Left renal cortex interstitium (tissue), 4 donors: ENCODE measurements at places on chromosomes 16 and 17. TPM values are rescaled to one million over a fixed set of nuclear protein-coding genes. Genes with fewer than 3 reads are reported as not detected.

- DNase-seq = no peak
Observed at GRCh38 chr16:77674888-77675287, 47.4 kb upstream of the NUDT7 start.

GRCh38 chr16:72835086-72835485 lies 212.8 kb downstream of the ZFHX3 start:
- DNase-seq = no peak

The IKZF3 gene
- 0.33 TPM for polyA plus RNA-seq

GRCh38 chr16:74111456-74111982 lies 185.1 kb upstream of the PSMD7 start:
- DNase-seq = no peak

The FBXW10 gene
- polyA plus RNA-seq = 0.82 TPM

GRCh38 chr16:87207965-87208364 lies 109.2 kb downstream of the C16orf95 start:
- no peak for DNase-seq

GRCh38 chr16:11254913-11255736 lies 879 bp downstream of the SOCS1 start:
- no peak for DNase-seq

The SLC16A11 gene
- 0.62 TPM for polyA plus RNA-seq

The PRSS22 gene
- 6.3 TPM for polyA plus RNA-seq

DNA sequence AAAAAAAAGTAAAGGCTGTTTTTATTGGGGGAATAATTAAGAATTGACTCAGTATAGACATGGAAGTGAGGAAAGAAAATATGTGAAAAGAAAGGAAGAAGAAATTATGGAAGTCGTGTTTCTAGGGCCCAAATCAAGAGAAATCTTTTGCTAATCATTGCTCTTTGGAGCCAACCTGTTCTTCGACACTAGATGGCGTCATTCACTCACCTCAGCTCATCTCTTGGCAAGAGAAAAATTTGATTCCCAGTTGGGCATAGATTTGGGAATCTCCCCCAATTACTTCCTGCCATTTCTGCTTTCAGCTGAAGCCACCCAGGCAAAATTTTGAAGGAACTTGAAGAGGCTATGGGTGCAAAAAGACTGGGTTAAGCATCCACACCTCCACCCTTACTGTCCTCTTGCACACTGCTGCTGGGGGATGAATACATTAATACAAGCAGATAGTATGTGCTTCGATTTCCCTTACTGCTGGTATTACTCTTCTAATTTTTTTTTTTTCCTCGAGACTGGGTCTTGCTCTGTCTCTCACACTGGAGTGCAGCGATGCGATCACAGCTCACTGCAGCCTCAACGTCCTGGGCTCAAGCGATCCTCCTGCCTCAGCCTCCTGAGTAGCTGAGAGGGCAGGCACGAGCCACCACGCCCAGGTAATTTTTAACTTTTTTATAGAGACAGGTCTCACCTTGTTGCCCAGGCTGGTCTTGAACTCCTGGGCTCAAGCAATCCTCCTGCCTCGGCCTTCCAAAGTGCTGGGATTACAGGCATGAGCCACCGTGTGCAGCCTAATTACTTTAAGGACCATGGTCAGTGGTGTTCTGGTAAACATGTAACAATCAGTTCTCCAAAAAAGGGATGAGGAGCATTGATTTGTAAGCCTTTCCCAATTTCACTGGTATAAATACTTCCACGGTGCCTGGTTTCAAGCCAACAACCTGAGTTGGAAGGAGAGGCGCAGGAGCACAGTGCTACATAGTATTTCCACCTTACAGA lies 13.5 kb downstream of the PSMD7 start:
- DNase-seq = no peak

GRCh38 chr16:79500286-79500685 lies 100.3 kb downstream of the MAF start:
- no peak for DNase-seq

The CRYM gene
- polyA plus RNA-seq = 9.9 TPM

GRCh38 chr17:68576811-68577496 lies 24.2 kb downstream of the FAM20A start:
- no peak for DNase-seq

DNA sequence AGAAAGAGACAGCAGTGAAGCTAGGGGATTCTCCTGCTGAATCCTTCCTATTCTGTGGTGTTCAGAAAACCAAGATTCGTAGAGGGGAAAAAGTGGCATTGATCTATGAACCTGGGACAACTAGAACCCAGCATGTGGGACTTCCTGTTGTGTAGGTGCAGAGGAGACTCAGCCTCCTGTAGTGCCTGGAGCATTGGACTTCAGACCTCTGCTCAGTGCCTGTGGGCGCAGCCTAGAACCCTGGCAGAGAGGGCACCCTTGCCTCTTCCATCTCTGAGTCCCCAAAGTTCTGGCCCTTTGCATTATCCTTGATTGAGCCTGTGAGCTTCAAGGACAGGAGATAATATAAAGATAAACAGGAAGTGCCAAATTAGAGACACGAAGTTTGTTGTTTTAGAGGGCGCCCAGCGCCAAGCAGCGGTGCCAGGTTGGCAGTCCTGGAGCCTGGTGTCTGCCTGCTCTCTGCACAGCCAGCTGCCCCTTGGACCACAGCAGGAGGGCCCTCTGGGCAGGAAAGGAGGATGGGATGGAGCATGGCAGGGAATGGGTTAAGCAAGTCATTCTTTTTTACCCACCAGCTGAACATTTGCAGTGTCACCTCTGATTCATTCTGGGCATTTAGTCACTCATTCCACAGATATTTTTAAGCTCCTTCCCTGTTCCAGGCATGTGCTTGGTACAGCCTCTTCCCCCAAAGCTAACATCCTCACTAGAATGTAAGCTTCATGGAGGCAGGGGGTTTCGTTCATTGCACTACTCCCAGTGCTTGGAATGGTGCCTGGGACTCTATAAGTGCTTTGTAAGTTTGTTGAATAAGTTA lies 11.9 kb upstream of the SP6 start:
- no peak for DNase-seq

The CHST6 gene
- polyA plus RNA-seq = 0.98 TPM

GRCh38 chr17:861364-861763 lies 79.2 kb downstream of the MRM3 start:
- no peak for DNase-seq

The KRT28 gene
- polyA plus RNA-seq = not detected

DNA sequence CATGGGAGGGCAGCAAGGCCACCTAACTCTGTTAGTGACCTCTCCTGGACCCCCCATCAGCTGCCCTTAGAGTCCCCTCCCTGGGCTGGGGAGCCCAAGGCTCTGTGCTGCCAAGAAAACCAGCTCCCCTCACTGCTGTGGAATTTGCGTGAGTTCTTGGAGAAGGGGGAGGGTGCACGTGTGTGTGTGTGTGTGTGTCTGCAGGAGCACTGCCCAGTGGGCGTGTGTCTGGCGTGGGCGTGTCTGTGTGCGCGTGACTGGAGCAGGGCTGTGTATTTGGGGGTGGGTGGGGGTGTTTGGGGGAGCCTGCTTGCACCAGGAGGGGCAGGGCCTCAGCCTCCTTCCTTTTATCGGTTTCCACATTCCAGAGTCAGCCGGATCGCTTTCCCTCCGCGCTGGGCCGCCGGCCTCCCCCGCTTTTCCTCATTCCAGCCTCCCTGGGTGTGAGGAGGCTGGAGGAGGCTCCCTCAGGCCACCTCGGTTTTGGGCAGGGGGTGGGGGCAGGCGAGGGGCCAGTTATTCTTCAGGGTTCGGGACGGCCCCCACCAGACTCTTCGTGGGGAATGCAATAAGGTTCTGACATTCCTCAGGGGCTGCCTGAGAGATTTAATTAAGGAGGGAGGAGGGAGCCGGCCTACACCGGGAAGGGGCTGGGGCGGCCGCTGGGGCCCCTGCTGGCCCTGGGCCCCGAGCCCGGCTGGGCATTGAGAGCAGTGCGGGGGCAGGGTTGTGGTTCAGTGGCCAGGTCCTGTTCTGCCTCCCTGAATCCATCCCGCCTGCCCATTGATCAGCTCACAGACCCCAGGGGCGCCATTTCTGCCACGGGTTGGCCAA lies 2.5 kb downstream of the VASN start:
- DNase-seq = no peak

DNA sequence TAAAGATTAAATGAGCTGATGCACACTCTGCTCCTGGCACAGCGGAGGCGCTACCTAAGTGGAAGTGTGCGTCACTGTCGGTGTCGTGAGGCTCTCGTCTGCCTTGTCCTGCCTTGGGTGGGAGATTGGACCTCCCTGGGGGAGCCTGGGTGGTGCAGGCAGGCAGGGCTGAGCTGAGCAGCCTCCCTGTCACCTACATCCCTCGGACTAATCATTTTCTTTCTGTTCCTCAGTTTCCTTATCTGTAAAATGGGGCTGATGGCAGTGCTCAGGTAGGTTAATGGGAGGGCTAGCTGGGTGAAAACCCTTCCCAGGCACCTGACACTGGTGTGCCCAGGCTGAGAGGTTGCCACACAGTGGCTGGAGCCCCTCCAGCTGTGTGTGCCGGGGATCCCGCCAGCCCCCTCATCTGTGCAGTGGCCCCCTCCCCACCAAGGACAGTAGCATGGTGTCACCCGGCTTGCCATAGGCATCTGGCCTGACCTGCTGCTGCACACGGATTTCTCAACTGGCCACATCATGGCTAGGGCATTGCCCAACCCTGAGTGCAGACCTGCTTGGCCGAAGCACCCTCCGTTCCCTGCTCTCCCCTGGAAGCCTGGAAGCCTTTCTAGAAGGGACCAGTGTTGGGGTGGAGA lies 4.3 kb downstream of the ADCY7 start:
- DNase-seq = no peak

The KRT31 gene
- polyA plus RNA-seq = not detected

DNA sequence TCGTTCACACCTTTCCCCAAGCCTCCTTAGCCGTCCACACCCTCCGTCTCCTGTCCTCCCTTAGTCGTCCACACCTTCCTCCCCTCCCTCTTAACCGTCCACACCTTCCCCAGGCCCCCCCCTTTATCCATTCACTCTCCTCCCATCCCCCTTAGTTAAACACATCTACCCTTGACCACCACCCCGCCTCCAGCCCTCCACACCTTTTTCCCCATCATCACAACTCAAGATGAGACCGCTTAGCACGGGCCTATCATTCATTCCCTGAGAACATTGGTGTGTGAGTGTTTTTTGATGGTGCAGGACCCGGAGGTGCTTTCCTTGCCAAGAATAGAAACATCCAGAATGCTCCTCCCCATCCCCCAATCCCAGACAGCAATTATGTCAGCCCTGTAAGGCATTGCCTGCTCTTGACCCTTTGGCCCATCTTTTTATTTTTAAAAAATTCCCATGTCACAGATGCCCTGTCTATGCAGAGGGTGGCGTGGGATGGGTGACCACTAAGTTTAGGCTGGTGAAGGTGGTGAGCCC lies 1.4 kb downstream of the TENT4B start:
- no peak for DNase-seq

The NETO2 gene
- polyA plus RNA-seq = 27.8 TPM

The CTRL gene
- polyA plus RNA-seq = 4.5 TPM

DNA sequence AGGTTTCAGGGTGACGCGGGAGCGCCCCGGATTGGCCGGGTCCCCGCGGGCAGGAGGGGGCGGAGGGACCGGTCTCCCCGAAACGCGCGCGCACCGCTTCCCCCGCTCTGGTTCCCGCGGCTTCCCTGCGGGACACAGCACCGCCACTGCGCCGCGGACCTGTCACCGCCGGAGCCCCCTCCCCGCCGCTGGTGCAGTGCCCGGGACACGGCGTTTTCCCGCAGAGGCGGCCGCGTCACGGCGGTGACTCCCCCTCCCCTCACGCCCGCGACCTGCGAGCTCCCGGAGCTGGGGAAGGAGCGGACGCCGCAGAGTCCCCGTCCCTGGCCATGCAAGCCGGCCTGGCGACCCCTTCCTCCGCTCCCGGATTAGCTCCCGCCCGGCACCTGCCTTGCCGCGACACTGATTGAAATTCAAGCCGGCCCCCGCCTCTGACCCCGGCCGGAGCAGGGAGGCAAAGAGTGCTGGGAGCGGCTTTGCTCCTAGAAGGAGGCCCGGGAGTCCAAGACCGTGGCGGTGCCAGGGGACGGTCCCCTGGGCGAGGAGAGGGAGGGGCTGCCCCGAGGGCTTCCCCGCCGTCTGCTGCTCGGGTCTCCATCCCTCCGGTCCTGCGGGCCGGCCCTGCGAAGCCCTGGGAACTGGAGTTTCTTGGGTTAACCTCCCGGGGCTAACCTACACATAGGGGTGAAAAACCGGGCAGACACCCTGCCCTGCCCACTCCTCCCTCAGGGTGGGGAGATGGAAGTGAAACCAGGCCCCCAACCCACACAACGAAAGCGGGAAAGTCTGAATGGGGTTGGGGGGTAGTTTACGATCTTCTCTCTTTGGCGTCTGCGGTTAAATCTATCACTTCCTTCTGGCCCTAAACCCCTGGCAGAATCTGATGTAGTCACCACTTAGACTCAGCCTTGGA lies 1.0 kb downstream of the RHBDL3 start:
- DNase-seq = no peak

The CDRT15 gene
- 1.3 TPM for polyA plus RNA-seq

DNA sequence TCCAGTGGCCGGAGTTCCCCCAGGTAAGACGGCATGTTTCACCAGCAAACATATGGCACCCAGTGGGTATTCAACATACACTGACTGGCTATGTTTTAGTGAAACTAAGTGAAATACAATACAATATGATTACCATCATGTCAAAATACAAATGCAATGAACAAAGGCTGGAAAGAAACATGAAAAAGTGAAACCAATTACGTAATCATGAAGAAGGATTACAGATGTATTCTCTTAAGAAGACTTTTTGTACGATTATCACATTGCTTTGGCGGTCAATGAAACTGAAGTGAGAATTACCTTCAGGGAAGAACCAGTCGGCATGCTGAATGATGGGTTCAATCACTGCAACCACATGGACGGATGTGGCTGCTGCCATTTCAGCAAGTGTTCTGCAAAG lies 71.7 kb downstream of the ARHGAP17 start:
- no peak for DNase-seq

The TMEM88 gene
- polyA plus RNA-seq = 23.8 TPM
